Stimulated activated CD4-positive, alpha-beta T cell treated with anti-CD3 and anti-CD28 coated beads, Interleukin-2, amount 100 ng/mL, for 4 hours (primary cell): ENCODE measurements at places on chromosomes 16 and 17.

DNA sequence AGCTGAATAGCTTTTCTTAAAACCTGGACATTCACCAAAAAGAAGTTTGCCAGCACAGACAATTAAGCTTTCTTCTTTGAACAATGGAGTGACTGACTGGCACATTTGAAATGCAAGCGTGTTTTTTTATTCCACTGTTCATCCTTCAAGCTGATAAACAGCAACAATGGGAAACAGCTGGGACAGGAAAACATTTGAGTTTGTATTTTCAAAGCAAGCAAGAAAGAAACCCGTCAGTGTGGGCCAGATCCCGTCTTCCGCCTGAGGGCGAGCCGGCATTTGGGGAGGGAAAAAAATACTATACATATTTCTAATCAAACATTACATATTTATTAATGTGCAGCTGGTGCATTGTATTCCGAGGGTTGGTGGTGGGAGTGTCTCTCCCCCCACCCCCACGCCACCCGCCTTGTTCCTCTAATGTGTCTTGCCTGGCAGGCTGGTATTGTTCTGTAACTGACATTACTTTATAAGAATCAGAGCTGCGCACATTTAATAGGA is 94.3 kb downstream of the CYLD start:
- no peak for DNase-seq

DNA sequence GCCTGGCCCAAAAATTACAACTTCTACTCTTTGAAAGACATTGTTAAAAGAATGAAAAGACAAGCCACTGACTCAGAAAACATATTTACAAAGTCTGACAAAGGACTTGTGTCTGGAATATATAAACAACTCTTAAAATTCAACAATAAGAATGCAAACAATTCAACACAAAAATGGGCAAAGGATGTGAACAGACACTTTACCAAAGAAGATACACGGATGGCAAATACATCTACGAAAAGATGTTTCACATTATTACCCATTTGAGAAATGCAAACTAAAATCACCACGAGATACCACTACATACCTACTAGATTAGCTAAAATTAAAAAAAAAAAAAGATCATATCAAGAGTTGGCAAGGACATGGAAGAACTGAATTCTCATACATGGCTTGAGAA is 80.8 kb upstream of the METRNL start:
- DNase-seq: no peak

DNA sequence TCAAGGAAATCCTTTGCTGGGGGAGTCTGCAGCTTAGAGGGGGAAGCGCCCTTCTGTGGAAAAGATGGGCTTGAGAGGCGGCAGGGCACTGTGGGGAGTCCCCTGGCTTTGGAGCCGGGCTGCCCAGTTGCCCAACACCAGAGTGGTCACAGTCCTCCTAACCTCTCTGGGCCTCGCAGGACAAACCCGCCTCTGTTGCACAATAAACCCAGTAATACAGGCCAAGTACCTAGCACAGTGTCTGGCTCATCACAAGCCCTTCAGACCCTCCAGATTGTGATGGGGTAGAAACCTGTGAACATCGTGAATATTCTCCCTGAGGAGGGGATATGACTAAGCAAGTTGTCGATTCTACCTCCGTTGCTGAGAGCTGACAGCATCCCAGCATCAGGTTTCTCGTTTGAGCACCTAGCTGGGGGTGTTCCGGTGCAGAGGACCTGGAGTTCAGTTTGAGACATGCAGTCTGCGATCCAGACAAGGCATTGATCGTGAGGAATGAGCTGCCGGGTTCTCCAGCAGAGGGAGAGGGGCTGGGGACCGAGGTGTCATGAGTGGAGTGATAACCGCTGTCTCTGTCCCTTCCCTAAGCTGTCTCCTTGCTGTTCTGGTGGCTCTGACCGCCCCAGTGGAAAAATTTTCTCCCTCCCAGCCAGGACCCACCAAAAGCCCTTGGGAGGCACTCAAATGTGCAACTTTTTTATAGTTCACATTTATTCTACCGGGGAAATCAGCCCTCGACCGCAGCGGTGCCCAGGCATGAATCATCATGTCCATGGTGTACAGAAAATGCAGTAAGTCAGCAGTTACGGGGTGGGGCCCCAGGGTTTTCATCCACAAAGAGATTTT is 161.9 kb downstream of the WSCD1 start:
- no peak for DNase-seq

GRCh38 chr17:42566883-42567573 is at the start of gene MLX:
Gene MLX (plus strand): TSS chr17:42567100. CDS start chr17:42567125, 25 bp downstream.
- DNase-seq: peak; percentile 84

DNA sequence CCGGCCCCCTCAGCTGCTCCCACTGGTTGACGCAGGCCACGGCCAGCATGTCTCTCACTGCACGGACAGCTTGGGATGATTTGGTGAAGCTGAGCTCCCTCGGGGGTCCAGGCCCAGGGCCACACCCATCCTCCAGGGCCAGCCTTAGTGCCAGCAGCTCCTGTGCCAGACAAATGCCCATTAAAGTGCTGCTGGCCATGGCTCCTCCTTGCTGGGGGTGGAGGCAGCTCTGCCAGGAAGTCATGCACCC is 2.5 kb downstream of the TRIM47 start:
- DNase-seq: no peak

DNA sequence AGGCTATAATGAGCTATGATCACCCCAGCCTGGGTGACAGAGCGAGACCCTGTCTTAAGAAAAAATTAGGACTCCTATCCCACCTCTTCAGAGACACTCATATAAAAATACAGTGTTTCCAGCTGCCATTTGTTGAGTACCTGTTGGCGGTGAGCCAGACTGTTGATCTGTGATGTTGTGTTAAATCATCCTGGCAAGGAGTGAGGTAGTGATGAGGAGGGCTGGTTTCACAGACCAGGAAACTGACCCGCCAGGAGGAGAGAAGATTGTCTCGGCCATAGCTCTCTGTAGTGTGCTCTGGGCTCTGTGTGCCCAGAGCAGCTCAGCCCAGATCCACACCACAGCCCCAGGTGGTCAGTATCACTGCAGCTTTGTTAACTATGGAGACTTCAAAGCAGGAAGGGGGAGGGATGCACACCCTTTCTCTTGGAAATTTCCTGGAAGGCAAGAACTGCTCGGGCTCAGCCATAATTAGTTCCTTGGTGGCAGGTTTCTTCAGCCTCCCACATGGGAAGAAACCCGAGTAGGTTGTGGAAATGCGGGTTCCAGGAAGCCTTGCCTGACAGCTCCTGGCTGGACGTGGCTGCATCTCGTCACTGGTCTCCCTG is 343.0 kb downstream of the SNX29 start:
- no peak for DNase-seq

DNA sequence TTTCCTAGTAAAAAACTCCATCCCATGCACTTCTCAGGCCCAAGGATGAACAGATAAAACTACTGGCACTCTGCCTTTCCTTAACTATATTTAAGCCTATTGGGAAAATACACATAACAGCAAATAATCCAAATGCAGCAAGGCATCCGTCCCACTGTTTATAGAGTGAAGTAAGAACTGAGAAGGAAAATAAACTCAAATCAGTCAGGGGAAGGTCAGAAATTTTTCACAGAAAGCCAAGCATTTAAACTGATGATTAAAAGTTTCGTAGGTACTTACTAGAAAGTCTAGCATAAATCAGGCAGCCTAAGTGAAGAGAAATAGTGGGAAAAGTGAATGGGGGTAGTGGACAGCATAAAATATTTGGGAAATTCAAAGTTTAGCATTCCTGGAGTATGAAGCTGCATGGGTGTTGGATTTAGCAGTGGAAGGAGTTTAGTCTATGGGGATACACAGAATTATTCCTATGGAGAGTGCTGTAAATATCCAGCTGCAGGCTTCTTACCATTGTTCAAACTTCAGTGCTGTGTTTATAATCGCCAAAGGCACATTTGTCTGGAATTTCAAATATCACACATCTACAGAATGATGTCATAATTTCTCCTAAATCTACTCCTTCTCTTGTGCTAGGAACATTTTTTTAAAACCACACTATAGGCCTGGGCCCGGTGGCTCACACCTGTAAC is 1131.0 kb upstream of the GOT2 start:
- no peak for DNase-seq

DNA sequence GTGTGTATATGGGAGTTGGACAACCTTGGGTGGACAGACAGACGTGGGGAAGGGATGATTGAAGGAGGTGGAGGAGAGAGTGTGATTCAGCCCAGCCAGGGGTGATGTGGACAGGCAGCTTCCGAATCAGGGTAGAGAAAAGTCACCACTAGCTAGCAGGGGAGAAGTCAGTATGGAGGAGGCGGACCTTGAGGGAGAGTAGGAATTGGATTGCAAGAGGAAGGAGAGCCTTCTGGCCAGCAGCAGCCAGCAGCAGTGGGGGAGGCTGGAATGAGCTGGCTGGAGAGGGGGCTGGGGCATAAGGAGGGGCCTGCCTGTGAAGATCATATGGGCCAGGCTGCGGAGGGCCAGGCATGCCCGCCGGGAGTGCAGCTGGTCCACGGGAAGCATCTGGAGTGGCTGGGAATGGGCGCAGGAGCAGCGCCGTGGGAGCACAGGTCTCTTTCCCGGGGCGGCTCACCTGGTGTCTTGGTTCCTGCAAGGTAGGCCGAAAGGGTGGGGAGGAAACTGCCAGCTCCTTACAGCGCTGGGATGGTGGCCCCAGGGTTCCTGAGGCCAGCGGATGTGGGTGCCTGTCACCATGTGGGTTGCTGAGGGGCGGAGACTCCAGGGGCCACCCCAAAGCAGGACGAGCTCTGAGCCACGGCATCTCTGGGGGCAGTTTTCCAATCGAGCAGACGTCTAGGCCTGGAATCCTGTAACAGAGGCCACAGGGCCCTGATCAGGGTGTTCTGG is 235.3 kb downstream of the SEC14L1 start:
- DNase-seq: peak; percentile 36

DNA sequence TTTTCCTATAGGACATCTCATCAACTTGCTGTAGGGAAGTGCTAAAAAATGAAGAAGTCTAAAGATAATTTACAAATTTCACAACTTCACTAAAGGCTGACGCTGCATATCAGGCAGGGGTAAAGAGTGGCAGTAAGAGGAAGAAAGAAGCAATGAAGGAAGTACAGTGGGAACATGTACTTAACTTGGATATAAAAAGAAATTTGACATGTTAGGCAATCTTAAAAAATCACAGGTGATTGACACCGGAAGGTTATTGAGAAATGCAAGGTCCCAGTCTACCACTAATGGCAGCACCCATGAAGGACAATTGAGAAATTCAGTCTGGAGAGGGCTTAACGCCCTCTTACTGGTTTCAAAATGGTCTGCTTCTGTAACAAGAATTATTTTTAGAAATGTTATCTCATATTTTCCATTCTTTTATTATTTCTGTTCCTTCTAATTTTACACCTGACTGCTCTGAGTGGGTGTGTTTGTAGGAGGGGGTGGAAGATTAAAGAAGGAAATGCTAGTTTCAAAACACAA is 358.1 kb downstream of the KCNJ2 start:
- no peak for DNase-seq

GRCh38 chr17:77209330-77209748 is 68.6 kb downstream of the SEC14L1 start:
- DNase-seq: no peak

DNA sequence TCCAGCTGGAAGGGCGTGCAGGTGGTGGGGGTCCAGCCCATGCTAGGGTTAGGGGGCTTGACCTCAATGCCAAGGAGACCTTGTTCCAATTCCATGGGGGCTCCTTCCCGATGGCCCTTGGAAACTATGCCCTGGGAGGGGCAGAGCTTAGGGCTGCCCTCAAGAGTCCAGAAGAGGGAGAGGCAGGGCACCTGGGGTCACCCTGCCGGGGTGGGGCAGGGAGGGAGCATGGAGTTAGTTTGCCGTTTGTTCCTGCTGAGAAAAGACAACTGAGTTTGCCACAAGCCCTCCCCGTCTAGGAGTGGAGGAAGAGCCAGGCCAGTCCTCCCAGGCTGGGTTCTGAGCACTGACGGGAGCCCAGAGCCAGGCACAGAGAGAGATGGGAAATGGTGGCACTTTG is 21.4 kb downstream of the MMP15 start:
- DNase-seq: no peak

DNA sequence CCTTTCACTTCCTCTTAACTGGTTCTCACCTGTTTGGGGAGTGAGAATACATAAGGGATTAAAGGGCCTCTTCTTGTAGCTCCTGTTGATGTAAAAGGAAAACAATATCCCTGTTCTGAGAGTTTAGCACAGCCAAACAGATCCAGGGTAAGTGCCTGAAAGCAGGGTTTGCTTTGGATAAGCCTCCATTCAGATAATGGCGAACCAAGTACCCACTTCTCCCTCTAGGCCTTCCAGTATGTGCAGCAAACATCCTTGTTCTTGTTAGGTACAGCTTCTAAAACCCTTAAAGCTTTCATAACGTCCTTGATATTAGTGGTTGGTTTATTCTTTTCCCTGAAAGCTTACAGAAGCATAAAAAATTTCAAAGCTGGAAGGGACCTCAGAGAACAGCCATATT is 130.6 kb upstream of the DNAH9 start:
- DNase-seq: no peak

DNA sequence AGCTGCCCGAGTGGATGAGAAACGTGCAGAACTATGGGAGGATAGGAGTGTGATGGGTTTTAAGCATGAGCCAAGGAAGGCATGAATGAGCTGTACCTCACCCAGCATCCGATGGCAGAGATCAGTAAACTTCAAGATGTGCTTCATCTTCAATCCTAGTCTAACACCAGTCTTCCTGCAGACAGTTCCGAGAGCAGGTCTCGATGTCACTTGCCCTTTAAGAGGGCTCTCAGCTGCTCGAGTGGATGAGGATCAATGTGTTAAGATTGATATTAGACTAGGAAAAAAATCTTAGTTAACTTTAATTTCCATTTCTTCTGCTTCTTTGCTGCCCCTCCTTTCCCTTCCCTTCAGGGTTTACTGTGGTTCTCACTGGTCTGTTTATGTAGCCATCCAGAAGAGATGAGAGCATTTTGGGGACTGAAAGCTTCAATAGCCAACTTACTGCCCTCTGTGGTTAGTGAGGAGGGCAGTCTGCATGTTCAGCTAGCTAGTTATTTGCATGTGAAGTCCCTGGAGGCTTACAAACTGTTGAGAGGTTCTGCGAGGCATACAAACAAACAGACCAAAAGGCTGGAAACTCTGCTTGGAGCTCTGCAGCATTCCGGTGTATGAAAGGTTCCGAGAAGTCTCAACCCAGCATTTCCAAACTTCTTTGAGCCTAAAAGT is 15.3 kb downstream of the KLHL36 start:
- DNase-seq: no peak

DNA sequence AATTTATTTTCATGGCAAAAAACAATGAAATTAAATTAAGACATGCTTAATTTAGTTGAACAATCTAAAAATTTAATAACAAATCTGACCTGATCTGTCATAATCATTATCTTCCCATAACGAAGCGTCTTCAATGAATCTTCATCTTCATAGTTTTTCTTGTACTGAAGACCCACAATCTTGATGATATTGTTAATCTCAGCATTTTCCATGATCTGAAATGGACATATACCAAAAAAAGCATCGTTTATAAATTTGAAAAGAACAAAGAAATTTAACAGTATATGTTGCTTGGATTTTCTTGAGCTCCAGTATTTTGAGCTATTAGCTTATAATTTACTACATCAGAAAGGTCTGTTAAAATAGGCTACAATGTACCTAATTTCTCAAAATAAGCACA is 10.2 kb downstream of the TOP2A start:
- no peak for DNase-seq

DNA sequence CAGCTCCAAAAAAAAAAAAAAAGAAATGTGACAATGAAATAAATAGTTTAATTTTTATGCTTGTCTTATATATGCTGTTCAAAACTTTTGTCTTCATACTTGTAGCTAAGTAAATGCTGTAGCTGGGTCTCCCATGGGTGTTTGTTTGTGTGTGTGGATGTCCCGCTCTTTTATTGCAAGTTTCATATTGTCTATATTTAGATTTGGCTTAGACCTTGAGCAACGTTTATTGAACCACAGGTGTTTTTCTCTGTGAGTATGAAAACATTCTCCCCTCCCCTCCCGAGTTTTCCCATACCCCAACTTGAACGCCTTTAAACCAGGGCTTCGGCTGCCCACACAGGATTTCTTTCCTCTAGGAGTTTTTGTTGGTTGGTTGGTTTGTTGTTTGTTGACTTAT is 45.2 kb downstream of the MFSD11 start:
- DNase-seq: no peak
